ENCODE measurements at places on chromosomes 2 and 18.

- no peak for DNase-seq
Measured at GRCh38 chr2:71528749-71529148, 75.4 kb downstream of the DYSF start.

DNA sequence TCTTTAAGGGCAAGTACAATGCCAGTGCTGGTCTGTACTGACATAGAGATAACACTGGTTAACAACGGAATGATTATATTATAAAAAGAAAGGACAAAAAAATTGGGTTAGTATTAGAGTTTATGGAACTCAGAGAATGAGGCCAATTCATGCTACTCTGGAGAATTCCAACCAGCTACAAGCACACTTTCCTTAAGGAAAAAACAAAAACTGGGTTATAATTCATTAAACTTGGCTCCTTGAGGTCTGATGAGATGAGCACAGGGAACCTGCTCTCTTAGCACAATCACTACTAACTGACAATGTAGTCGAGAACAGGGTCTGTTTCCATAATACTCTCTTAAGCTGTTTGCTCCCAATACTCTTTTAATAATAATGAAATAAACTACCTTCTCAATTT is 165.3 kb downstream of the NRXN1 start:
- no peak for DNase-seq

DNA sequence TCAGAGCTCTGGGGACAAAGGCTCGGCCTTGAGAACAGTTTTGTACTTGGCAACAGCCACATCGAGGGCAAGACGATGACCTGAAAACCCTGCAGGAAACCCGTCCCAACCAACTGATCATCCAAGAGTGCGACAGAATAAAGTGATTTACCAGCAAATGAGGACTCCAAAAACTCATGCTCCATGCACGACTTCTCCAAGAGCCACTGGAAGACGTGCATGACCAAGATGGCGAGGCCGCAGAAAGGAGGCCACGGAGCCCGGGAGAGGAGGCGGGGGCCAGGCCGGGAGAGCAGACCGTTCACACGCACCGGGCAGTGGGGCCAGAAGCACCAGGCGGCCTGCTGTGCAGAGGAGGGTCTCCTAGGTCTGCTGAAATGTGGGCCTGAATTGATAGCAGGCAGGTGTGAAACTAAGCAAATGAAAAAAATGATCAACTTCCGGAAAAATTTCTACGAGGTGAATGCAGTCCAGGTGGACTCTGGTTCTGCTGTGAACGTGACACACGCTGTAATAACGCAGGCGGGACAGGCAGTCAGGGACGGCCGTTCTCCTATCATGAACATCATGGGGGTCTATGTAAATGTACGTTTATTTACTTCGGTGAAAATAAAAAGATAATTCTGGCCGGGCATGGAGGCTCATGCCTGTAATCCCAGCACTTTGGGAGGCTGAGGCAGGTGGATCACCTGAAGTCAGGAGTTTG is 252.2 kb downstream of the HDAC4 start:
- no peak for DNase-seq

DNA sequence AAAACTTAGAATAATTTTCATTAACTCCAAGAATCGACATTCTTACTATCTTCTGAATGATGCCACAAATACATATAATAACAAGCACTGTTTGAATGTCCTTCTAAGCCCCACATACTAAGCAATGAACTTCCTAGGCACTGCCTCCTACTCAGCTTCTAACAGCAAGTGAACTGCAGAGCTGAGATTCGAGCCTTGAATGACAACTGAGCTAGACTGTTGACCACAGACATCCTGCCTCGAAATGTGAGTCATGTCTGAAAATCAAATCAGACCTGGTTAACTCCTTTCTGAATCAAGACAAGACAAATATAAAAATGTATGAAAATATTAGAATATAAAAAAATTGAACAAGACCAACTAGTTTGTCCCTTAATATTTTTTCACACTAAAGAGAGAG is 108.1 kb downstream of the MYT1L start:
- DNase-seq, result no peak

DNA sequence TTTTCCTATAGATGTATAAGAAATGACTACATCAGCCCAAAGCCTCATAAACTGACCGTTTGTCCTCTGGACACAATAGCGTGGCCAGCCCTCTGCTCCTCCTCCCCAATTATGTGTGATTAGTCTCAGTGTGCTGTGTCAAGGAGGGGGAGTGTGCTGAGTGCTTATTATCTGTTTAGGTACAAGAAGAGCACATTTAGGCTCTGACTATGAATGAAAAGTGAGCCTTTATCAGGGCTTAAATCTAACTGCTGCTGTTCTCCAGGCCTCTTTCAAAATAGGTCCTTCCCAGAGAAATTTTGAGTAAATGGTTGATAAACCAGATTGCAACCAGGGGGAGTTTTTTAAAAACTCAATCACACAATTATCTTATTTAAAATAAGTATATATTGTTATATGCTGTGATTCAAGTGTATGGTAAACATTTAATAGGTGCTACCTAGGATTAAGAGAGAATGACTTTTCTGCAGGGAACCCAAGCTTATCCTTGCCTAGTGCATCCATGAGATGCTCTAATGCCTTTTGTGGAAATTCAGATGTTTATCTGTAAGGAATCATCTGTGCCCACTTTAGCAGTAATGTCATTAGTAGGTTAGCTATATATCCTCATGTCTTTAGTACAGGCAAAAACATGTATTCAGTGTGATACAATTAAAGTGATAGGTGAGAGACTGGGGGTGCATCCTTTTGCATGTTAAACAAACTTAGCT is 168.7 kb upstream of the SIX3 start:
- no peak for DNase-seq

DNA sequence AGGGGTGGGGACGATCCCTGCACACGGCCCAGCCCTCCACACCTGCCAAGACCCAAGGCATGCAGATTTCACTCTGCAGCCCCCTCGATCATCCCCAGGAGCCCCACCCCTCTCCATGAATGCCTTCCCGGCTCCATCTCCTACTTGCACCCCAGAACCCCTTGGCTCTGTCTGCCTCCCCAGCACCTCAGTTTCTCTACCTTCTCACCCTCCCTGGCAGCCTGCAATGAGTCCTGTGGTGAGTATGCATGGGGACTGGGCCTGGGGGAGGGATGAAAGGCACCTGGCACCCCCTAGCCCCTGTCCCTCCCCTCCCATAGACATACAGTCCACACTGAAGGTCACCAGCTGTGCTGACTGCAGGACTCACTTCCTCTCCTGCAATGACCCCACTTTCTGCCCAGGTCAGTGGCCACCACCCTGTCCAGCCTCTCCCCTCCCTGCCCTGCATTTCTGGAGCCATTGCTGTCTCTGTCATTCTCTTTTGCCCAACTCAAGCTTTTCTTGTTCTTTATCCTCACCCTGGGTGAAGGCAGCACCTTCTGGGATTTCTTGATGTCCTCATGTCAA is 1.0 kb downstream of the TEX51 start:
- no peak for DNase-seq
